ENCODE measurements at places on chromosomes 7 and 10.
A peak's percentile ranks its signal among the peaks of the same experiment; 100 is the strongest.

- DNase-seq, result no peak
These were observed 2.4 kb downstream of the TCTN3 start for GRCh38 chr10:95691281-95691680.

GRCh38 chr10:120183546-120183945, 273.5 kb upstream of the PLPP4 start:
- no peak for DNase-seq

DNA sequence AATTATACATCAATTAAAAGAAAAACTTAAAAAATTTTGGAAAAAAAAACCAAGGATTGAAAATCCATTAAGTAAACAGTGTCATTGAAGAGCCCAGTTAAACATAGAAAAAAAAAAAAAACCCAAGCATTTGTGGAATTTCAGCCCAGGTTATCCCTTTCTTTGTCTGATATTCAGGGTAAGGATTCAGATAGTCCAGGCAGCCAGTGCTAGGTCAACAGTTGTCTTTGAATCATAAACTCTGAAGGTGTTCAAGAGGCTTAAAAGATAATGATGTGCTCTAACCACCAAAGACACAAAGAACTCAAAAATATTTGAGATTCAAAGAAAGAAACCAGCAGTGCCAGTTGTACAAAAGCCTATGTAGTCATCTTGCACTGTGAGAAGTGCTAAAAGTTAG, 270.3 kb upstream of the DKK1 start:
- DNase-seq, result no peak

GRCh38 chr10:95391581-95392216, 100.9 kb upstream of the PDLIM1 start:
- peak; percentile 86 for DNase-seq

DNA sequence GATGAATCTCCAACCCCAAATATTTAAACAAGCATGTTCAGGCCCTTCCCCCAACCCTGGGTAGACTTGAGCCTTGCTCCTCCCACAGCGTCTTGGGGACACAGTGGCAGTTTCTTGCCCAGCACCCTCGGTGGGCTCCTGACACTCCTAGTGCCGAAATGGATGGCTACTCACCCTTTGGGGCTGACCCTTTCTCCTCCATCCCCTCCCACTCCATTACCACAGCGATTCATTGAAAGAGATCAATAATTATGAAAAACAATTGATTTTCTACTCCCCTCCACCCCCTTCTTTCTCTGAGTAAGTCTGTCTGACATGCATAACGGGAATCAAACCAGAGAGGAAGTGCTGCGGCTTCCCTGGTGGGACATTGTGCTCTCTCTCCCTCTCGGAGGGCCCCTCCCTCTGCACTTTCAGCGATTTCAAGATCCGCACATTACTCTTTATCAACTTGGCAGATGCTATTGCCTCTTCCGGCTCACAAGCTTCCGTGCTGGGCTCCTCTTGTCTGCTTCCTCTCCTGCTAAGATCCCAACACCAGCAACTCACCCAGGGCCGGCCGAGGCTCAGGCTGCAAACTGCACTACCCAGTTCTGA, 79.0 kb upstream of the PLXNA4 start:
- no peak for DNase-seq

- no peak for DNase-seq
These were observed 47.2 kb downstream of the TMEM270 start for GRCh38 chr7:73908123-73908611.

- no peak for DNase-seq
These were observed 538.5 kb downstream of the HTR7 start for GRCh38 chr10:90319188-90319914.

GRCh38 chr7:147047696-147048095, 931.1 kb downstream of the CNTNAP2 start:
- no peak for DNase-seq

All from osteocyte (in vitro differentiated cells).